ENCODE measurements at places on chromosomes 7 and 10. TPM values are rescaled to one million over a fixed set of nuclear protein-coding genes. Genes with fewer than 3 reads are reported as not detected.

Gene PTPN20
- total RNA-seq = 0.85 TPM

Gene ZCWPW1
- 3.8 TPM for total RNA-seq

Gene BLNK
- total RNA-seq = not detected

Gene SNX10
- total RNA-seq = 30.8 TPM

GRCh38 chr10:99748823-99749451, 16.9 kb downstream of the CUTC start:
- H3K27me3 ChIP-seq = no peaks in the 10 kb centered on the region
- peaks cover 4% of the 10 kb centered on the region for H3K4me1 ChIP-seq
- H3K27ac ChIP-seq = no peak overlapping the region
- peaks cover 100% of the 10 kb centered on the region for H3K36me3 ChIP-seq
- H3K4me3 ChIP-seq = no peak overlapping the region

GRCh38 chr7:25877802-25878789, 273.9 kb upstream of the NFE2L3 start:
- H3K27ac ChIP-seq = no peak overlapping the region
- no peak for ATAC-seq
- H3K4me1 ChIP-seq = no peaks in the 10 kb centered on the region
- H3K27me3 ChIP-seq = peaks cover 48% of the 10 kb centered on the region
- no peak overlapping the region for H3K4me3 ChIP-seq

DNA sequence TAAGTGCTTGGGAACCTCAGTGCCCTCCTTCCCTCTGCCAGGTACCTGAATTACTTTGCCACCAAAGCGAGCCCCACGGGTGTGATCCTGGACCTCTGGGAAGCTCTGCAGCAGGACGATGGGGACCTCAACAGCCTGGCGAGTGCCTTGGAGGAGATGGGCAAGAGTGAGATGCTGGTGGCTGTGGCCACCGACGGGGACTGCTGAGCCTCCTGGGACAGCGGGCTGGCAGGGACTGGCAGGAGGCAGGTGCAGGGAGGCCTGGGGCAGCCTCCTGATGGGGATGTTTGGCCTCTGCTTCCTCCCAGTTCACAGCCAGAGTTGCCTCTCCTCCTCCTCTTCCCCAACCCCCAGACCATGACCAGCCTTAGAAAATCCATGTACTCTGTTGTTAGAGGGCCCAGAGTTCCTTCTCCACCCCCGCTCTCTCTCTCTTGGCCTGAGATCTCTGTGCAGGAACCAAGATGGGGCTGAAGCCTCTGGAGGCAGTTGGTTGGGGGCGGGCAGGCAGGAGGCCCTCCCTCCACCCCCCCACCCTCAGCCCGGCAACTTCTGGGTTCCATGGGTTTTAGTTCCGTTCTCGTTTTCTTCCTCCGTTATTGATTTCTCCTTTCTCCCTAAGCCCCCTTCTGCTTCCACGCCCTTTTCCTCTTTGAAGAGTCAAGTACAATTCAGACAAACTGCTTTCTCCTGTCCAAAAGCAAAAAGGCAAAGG, 19.8 kb upstream of the SLC29A3 start:
- ATAC-seq = no peak
- H3K36me3 ChIP-seq = no peaks in the 10 kb centered on the region
- H3K4me3 ChIP-seq = no peak overlapping the region
- H3K4me1 ChIP-seq = peaks cover 5% of the 10 kb centered on the region
- H3K27ac ChIP-seq = no peak overlapping the region
- peaks cover 11% of the 10 kb centered on the region for H3K27me3 ChIP-seq

DNA sequence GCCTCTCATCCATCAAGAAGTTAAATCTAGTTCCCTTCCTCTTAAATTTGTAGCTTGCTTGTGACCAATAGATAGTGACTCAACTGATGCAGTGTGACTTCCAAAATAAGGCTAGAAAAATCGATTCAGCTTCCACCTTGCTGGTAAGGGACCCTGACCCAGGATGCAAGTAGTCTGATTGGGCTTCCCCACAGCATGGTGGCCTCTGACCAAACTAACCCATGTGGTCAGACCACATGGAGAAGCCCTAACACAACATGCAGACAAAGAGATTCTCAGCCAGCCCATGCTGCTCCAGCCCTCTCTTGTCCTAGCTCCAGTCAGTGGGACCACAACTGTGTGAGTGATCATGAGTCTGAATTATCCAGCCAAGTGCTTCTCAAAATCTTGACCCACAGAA, 710.8 kb downstream of the MAGI2 start:
- no peaks in the 10 kb centered on the region for H3K4me1 ChIP-seq
- no peak overlapping the region for H3K27ac ChIP-seq
- no peak overlapping the region for H3K4me3 ChIP-seq
- H3K27me3 ChIP-seq = no peaks in the 10 kb centered on the region

DNA sequence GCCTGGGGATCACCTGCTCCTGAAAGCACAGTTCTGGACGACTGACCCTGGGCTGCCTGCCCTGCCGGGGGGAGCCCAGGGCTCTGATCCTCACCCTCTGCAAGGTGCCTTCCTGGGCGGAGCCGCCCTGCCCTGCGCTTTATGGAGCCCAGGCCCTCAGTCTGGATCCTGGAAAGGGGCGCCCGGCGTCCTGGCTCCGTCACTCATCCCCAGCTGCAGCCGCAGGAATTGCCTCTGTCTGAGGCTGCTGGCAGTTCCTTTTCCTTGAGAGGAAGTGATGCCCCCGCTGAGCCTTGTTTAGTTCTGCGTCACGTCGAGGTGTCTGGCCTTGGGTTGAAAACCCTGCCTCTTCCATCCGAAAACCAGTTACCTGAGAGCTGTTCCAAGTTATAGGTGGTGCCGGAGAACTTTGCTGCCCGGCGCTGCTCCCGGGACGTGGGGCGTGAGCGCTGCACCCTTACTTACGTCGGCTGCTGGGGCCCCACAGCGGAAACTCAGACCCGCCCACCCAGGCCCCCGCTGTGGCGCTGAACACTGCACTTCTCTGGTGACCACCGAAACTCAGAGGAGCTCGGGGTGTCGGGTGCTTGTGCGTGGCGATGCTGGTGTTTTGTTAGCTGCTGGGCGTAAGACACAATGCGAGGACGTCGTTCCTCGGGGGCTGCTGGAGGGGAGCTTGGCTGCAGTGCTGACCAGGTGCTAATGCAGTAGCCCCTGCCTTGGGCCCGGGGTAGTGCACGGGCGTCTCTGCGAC, 5.4 kb downstream of the MAFK start:
- no peak overlapping the region for H3K4me3 ChIP-seq
- no peak for ATAC-seq
- no peaks in the 10 kb centered on the region for H3K27me3 ChIP-seq

DNA sequence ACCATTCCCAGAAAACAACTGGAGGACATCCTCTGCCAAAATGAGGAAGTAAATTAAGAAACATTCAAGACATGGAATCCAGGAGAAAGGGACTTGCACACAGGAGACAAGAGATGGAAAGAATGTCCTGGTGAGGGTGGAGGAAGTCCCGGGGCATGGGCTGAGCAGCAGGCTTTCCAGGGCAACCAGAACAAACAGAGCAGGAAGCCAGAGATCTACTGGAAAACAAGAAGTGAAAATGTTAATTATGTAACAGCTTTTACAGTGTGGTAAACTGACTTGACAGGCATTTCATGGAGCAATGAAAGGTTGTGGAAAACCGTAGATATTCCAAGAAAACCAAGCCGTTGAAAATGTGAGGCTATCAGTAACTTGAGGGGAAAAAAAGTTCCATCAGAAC, 55.2 kb upstream of the ZNF746 start:
- H3K4me3 ChIP-seq = no peak overlapping the region
- peak overlapping the region; percentile 42 for H3K27ac ChIP-seq
- H3K36me3 ChIP-seq = peaks cover 84% of the 10 kb centered on the region
- H3K4me1 ChIP-seq = no peaks in the 10 kb centered on the region
- no peak for ATAC-seq
- H3K27me3 ChIP-seq = no peaks in the 10 kb centered on the region

DNA sequence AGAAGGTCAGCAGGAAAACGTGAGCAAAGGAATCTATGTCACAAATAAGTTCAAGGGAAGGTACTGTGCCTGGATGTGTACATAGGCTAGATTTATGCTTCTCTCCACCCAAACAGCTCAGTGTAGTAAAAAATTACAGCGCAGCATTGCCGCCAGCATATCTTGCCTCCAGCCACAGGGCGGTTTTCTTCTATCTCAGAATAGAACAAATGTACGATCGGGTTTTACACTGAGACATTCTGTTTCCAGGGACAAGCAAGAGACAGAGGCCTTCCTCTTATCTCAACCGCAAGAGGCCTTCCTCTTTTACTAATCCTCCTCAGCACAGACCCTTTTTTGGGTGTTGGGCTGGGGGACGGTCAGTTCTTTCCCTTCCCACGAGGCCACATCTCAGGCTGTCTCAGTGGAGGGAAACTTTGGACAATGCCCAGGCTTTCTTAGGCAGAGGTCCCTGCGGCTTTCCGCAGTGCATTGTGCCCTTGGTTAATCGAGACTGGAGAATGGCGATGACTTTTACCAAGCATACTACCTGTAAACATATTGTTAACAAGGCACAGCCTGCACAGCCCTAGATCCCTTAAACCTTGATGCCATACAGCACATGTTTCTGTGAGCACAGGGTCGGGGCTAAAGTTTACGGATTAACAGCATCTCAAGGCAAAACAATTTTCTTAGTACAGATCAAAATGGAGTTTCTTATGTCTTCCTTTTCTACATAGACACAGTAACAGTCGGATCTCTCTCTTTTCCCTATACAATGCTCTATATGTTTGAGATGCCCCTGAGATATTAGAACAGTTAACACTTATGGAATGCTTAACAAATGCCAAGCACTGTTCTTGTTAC, 11.6 kb upstream of the ABHD11 start:
- no peaks in the 10 kb centered on the region for H3K4me1 ChIP-seq
- H3K4me3 ChIP-seq = no peak overlapping the region
- H3K27ac ChIP-seq = no peak overlapping the region
- ATAC-seq = no peak
- H3K27me3 ChIP-seq = peaks cover 9% of the 10 kb centered on the region
- H3K36me3 ChIP-seq = no peaks in the 10 kb centered on the region

DNA sequence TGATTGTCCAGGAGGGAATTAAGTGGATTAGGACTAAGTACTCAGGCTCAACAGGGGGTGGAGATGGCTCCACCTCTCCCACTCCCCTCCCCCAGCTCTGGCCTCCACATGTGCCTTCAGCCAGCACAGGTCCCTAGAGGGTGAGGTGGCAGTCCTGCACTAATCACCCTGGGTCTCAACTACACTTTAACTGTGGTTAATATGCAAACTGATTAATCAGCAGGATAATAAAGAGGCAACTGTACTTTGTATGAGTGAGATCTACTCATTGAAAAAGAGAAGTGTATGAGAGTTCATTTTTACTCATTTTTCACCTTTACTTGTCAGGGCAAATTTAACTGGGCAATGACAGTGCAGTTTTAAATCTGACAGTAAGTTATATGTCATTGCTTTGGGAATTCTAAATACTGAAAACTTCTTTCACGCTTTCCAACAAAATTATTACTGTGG, 223.8 kb upstream of the CCDC6 start:
- no peaks in the 10 kb centered on the region for H3K4me1 ChIP-seq
- H3K27ac ChIP-seq = no peak overlapping the region
- no peak for ATAC-seq
- H3K27me3 ChIP-seq = no peaks in the 10 kb centered on the region

GRCh38 chr10:97684866-97685394, 2.1 kb downstream of the AVPI1 start:
- H3K27me3 ChIP-seq = no peaks in the 10 kb centered on the region
- no peaks in the 10 kb centered on the region for H3K36me3 ChIP-seq
- ATAC-seq = no peak
- H3K4me3 ChIP-seq = no peak overlapping the region
- H3K27ac ChIP-seq = no peak overlapping the region

DNA sequence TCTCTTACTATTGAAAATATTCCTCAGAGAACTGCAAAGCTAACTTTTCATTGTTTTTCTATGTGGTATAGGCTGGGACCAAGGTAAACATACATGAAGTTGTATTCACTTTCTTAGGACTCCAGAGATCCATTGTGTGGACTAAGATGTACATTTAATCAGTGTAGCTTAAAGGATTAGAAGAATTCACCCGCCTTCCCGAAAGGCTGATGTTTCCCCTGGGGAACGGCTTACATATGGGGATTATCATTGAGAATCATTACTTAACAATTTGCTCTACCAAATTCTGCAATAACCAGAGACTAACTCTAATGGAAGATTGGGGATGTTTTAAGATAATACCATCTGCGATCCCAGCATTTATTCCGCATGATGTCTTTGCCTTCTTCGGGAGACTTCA, 257.1 kb upstream of the KIAA1217 start:
- H3K4me1 ChIP-seq = no peaks in the 10 kb centered on the region
- H3K27me3 ChIP-seq = no peaks in the 10 kb centered on the region
- no peak overlapping the region for H3K27ac ChIP-seq
- no peak for ATAC-seq
- no peaks in the 10 kb centered on the region for H3K36me3 ChIP-seq

All from activated T-helper 17 cell treated with anti-CD3 and anti-CD28 coated beads, Interleukin-2, amount 50 U/mL, for 72 hours (primary cell).